ENCODE measurements at places on chromosomes 2 and 18.

- DNase-seq: no peak
These were observed 88.0 kb downstream of the HNRNPLL start for GRCh38 chr2:38514603-38515154.

DNA sequence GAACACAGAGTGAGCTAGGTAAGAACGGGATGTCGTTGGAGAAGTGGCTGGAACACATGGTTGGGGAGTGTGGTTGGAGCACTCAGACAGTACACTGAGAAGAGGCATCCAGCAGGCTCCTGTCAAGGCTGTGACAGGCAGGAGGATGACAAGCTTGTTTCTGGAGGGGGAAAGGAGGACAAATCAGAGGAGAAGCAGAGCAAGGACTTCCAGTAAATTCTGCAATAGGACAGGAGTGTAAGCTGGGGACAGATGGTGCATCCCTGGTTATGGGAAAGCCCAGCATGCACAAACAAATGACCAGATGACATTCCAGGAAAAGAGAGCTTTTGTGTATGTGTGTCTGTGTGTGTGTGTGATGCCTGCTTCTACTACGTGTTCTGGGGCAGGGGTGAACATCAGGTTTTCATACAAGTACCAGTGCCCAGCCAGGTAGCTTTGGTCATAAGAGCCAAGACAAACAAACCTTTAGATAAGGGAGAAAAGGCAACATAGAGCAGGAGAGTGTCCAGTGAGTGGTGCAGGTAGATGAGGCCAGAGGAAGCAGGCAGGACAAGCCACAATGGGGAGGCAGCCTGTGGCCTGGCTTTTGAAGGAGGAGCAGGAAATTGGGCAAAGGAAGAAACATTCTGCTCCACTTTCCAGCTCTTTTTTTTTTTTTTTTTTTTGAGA lies 32.1 kb upstream of the MAPK4 start:
- DNase-seq: no peak

- DNase-seq: no peak
These were observed 76.2 kb downstream of the NPAS2 start for GRCh38 chr2:100895934-100896685.

DNA sequence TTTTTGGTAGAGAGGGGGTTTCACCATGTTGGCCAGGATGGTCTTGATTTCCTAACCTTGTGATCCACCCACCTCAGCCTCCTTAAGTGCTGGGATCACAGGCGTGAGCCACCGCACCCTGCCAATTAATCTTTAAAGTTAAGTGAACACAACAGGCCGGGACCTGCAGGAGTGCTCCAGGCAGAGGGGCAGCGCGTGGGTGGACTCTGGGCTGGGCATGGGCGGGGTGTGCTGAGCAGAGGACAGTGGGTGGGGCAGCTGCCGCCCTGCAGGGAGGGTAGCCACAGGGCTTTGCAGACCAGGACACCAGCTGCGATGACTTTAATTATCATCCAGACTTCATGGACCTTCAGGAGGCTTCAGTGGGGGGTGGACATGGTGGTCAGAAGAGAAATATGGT lies 8.8 kb upstream of the GPR148 start:
- DNase-seq: no peak

DNA sequence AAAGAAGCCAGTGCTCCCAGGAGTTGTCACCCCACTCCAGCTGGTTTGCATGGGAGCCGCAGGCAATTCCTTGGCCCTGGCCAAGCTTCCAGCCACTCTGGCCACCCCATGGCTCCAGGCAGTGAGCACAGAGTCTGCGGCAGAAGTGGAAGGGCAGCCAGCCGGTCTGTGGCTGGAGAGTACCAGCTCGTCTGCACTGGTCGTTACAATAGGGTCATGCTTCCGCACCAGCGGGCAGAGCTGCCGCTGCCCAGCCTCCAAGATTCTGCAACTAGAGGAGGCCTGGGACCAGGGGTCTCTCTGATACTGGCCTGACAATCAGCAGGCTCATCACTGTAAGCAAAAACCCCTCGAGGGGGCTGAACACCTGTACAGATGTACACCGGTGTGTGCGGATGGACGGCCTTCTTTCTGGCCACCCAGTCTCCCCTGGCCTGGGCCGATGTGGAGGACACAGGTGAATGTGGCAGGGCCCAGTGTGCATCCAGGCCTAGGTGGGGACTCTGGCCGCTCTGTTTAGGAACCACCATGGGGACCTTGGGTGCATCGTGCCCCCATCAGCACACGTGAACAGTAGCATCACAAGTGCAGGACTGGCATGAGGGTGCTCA lies 51.9 kb upstream of the ODC1 start:
- no peak for DNase-seq

GRCh38 chr18:1778496-1779178 lies 792.7 kb downstream of the METTL4 start:
- DNase-seq: no peak

Measured in A549 (cell line).